ENCODE measurements at places on chromosomes 4 and X.

GRCh38 chrX:64642482-64642881 lies 247.2 kb upstream of the MTMR8 start:
- no peak for DNase-seq

GRCh38 chr4:107837776-107838618 lies 13.3 kb downstream of the SGMS2 start:
- no peak for DNase-seq

DNA sequence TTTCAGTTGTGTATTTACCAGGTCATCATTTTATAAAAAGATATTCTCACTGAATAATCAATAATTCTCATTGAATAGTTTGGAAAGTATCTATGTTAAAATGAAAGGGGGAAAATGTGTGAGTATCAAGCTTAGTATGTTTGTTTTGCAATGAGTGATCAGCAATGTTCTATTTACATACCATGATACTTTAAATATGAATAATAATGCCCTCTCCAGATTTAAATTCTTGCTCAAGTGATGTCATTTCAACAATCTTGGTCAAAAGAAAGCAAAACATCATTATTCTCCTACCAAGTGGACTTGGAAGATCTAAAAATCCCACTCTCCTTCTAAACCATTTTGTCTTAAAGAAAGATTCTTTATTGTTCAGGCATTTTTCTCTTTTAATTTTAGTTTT lies 42.1 kb upstream of the ANKRD50 start:
- DNase-seq: no peak

- no peak for DNase-seq
Measured at GRCh38 chr4:11264841-11265240, 163.9 kb downstream of the HS3ST1 start.

DNA sequence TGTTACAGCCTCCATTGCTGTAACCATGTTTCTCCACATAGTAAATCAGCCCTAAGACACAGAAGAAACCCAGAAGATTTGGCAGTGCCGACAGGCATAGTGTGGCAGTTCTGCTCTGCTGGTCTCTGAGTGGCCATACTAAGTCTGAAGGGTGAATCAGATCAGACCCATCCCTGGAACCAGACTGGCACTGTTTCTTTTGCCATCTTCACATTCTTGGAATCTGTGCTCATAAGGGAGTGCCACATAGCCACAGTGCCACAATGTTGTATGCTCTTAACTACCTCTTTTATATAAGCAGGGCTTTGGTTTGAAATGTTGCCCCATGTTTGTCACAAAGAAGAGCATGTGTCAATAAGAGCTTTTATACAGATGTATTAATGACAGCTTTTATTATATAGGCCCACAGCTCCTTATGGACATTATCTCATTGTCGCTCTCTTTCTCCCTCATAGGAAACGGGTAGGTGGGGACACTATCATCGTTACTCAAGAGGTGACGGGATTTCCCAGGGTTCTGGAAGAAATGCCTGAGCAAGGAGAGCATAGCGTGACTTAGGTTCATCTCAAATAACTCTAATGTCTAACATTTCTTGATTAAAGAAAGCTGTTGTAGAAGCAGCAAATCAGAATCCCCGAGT lies 128.2 kb downstream of the CBR4 start:
- no peak for DNase-seq

- no peak for DNase-seq
Measured at GRCh38 chr4:73599182-73599581, 21.1 kb downstream of the RASSF6 start.

DNA sequence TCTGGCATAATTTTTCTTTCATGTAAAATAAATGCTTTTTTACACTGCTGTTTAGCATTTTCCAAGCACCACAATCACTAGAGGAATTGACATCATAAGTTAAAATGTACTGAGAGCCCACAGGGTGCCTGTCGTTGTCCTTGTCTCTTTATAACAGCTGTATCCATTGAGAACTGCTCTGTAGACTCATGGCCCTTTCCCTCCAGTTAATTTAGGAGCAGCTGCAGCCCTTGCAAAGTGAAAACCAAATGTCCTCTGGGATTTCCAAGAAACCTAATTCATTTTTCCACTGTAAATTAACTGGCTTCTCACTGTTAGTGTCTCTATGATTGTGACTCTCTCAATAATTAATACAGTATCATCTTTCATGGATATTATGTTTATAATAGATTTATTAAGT lies 185.9 kb downstream of the SLC4A4 start:
- DNase-seq: no peak

DNA sequence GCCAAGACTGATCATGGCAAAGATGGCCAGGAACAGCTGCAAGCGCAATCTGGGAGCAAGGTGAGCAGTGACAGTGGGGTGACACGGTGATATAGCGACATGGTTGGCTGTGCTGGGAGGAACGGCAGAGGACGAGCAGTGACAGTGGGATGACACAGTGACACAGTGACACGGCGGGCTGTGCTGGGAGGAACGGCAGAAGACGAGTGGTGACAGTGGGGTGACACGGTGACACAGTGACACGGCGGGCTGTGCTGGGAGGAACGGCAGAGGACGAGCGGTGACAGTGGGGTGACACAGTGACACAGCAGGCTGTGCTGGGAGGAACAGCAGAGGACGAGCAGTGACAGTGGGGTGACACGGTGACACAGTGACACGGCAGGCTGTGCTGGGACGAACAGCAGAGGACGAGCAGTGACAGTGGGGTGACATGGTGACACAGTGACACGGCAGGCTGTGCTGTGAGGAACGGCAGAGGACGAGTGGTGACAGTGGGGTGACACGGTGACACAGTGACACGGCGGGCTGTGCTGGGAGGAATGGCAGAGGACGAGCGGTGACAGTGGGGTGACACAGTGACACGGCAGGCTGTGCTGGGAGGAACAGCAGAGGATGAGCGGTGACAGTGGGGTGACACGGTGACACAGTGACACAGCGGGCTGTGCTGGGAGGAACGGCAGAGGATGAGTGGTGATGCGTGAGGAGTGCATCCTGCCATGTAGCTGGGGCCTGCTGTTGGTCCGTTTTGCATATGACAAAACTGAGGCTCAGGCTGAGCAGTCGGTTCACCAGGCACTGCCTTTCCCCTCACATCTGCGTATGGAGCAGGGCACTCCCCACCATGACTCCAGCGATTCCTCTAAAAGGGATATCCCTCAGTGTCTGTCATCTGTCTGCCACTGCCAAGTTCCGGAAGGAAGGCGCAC lies 36.0 kb upstream of the MXD4 start:
- DNase-seq: no peak
